Right ventricle myocardium inferior (tissue), 1 donor: ENCODE measurements at places on chromosomes 3 and 15.

GRCh38 chr3:102761766-102762165 lies 327.0 kb downstream of the ZPLD1 start:
- no peak for DNase-seq

DNA sequence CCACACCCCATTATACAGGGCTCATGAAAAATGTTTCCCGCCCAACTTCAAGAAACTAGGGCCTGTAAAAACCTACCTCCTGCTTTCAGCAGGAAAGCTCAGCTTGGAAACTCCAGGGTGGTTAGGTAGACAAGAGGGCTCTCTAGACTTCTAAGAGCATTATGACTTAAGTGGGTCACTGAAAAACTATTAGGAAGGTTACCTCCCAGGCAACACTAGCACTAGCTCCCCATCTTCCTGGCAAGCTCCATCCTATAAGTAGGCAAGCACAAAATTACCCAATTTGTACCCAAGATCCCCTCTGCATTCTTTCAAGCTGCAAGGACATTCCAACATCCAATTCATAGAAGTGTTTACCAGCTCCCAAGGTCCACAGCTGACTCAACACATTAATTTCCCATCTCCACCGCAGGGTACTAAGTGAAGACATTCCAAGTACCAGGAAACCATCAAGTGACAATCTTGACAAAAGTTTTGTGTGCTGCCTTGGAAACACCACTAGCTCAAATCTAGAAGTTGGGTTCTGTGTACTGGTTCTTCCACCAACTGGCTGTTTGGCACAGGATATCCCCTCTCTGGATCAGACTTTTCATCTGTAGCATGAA lies 46.9 kb downstream of the WNT5A start:
- DNase-seq = no peak

- DNase-seq = no peak
These were observed 68.7 kb downstream of the SRGAP3 start for GRCh38 chr3:9180764-9181117.

GRCh38 chr3:65052101-65052500 lies 364.3 kb upstream of the ADAMTS9 start:
- DNase-seq = no peak

GRCh38 chr3:143200001-143200924 lies 80.7 kb downstream of the CHST2 start:
- DNase-seq = no peak

DNA sequence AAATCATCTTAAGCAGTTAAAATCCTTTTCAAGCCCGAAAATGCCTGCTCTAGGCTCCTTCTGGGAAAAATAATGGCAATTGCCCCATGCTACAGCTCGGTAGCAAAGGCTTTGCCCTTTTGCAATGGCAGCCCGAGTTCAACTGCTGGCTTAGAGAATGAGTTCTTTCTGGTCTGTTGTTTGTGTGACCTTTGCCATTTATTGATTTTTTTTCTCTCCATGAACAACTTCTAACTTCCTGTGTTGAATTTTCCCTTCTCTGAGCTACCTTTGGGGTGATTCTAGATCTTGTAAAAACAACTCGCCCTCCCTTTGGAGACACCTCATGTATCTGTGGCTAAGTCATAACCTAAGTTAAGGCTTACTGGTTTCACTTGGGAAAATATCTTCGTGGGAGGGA lies 139.3 kb downstream of the PLCH1 start:
- DNase-seq = no peak

DNA sequence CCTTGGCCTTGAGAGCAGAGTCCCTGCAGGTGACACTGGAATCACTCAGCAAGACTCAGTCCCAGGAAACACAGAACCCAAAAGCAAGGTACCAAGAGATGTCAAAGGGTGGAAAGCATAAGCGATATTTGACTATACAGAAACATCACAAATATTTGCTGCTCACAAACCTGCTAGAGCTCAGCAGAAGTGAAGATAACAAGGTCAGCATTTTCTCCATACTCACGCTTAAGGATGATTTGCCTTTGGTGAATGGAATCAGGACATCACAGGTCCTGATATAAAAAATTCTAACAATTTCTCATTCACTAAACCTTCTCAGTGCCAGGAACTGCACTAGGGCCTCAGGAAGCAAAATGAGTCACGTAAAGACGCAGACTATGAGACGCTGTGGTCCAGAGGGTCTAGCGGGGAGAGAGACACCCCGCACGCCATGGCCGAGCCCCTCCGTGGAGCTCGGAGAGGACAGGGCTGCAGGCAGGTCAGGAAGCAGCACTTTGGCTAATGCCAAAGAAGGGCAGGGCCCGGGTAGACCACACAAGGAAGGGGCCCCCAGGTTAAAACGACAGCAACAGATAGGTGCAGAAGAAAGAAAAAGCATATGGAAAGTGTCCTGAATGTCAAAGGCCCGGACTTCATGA lies 10.7 kb downstream of the PCSK6 start:
- no peak for DNase-seq

- DNase-seq = no peak
These were observed 30.3 kb upstream of the SETD2 start for GRCh38 chr3:47193871-47194859.

DNA sequence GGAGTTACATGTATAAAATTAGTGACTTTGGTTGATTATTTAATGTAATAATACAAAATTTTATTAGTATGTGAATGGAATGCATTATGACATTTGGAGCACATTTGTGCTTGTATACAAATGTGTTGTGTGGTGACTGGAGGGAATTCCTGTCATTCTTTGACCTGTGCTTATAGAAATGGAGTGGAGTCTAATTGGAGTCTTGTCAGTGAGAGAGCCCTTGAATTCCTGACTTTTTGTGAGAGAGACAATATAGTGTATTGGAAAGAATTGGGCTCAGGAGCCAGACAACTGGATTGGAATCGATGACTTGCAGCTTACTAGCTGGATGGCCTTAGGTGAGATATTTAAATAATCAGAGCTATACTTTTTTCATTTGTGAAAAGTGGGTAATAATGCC lies 9.4 kb downstream of the TCF12 start:
- DNase-seq = no peak

DNA sequence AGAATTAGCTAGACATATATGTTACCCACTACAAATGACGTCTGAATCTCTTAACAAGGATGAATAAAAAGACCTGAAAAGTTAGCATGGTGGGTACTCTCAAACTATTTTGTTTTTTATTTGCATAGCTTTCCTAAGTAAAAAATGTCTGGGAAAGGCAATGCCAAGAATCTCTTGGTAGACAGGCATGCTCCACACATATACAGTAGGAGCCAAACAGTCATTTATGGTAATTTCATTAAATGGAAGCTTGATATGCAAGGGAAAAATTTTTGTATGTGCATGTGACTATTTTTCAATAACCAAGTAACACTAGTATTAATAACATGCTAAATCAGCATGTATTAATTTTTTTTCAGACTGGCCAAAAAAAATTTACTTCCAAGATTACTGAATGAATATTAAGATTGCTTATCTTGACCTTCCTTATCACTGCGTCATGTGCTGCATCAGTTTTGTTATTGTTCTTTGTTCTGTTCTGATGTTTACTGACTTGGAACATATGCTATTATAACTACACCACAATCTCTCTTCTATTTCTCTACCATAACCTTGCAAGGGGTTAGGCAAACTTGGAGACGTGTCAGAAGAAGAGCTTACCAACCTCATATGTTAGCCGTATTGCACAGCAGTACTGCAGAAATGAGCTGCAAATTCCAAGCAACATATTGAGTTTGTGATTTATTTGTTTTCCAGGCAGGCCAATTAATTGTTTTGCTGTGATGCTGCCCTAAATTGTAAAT lies 255.3 kb downstream of the RBMS3 start:
- no peak for DNase-seq

DNA sequence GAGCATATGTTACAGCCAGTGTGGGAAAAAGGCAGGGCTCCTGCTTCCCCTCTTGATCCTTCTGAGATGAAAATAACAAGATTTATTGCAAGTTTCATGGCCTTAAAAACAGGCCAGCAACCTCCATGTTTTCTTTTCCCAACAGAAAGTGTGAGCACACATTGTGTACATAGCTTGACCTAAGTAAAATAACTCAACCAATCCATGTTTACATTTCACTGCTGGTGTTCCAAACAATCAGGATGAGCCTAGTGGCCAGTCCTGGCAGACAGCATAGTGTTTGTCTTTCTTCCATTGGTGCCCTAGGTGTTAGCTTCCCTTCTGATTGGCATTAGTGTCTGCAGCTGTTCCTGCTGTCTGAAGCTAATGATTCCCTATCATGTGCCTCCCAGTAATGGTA lies 847.7 kb downstream of the EPHA3 start:
- no peak for DNase-seq

GRCh38 chr15:65903296-65904073 lies 34.2 kb downstream of the RAB11A start:
- no peak for DNase-seq

GRCh38 chr3:53380306-53380705 lies 33.0 kb upstream of the DCP1A start:
- DNase-seq = no peak

DNA sequence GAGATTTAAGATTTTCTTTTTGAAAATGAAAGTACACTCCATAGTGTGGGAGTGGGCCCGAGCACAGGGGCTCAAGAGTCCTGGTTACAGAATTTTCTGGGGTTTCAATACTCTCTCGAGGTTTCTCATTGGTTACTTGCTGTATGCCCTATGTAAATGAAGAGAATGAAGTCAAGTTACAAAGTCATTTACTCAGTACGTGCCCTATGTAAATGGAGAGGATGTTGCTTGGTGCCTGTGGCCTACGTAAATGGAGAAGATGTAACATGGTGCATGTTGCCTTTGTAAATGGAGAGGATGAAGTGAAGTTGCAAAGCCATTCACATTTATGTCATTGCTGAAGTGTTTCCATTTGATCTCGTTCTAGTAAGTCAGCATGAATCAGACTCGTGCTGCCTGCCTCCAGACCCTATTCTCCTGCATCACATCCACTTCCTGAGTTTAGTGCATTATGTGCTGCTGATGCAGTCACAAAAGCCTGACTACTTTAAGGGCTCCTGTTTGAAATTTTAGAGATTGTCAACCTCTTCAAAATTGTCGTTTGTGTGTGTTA lies 302.0 kb downstream of the ZBBX start:
- DNase-seq = no peak

DNA sequence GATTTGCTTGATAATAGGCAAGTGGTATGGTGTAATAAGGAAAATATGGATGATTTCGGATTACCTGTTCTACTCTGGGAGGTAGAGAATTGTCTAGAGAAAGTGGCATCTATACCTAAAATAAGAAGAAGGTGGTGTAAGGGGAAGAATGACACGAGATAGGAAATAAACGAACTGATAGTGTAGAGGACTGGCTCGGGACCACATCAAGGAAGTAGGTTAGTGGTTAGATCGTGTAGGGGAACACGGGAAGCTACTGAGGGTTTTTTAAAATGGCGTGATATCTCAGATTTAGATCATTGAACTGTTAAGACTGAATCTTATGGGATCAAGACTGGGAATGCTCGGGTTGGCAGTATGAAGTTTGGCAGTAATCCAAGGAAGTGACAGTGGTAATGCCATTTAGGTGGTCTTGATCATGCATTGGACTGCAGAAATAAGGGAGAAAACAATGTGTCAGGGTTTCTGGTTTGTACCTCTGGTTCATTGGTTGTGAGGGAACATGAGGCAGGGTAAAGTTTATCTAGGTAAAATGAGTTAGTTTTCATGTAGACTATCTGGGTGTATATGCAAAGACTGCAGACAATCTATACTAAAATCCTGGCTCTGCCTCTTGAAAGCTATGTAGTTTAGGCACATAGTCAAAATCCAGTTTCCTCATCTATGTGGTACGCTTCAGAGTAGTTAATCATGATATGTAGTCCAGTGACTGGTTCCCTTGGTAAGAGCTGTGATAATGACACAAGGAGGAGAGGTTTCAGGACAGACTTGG lies 7.4 kb downstream of the RPL14 start:
- no peak for DNase-seq

- no peak for DNase-seq
These were observed 11.4 kb upstream of the SLC6A6 start for GRCh38 chr3:14391033-14391432.

DNA sequence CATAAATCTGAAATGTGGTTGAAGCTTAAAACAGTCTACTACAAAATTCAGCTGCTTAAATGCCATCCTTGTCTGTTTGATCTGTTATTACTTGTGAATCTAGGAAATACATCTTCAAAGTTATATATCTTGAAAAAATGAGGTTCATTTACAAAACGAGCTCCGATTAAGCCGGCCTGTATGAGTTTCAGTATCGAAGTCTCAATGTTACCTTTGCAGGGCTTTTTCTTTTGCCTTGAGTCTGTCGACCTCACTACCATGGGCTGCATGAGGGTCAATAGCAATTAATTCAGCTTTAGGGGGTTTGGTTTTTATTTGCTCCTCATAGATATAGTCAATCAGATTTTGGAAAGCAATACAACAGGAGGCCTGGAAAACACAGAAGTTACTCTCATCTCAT lies 23.2 kb downstream of the ERICH6 start:
- no peak for DNase-seq

- DNase-seq = no peak
These were observed 13.4 kb downstream of the SEMA7A start for GRCh38 chr15:74420193-74420905.

- DNase-seq = no peak
These were observed 374.2 kb downstream of the PLCL2 start for GRCh38 chr3:17258823-17259436.

- no peak for DNase-seq
These were observed 21.6 kb downstream of the CHAC1 start for GRCh38 chr15:40974879-40975278.

DNA sequence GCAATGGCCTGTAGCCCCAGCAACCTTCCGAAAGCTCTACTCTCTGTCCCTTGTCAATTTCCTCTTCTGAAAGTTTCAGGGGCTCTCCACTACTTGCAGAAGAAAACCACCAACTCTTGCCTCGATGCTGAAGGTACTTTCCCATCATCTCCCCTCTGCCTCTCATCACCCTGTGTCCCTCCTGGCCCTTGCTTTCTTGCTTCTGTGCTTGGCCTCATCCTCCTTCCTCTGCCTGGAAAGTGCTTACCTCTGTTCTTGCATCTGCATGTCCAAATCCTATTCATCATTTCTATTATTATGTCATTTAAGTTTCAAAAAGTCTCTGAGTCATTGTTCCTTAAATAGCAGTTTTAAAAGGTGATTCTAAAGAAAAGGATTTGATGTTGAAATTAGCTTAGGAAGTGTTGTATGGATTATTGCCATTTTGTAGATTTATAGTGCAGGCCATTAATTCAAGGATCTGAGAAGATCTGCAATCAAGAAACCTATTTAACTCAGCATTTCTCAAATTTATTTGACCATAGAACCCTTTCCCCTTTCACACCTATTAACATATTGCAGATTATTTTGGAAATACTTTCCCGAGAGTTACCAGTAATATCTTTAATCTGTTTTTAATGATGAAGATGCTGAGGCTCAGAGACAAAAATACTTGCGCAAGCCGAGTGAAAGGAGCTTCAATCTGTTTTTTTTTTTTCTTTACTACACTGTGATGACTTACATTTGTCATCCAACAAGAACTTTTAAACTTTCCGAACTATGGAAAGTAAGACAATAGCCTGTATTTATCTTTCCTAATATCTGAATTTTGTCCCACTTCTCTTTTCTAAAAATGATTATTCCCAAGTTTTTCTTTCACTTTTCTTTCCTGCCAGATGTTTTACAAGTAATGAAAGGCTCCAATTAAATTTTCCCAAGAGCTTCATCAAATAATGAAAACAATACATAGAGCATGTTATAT lies 22.3 kb upstream of the CFAP161 start:
- no peak for DNase-seq
